ENCODE measurements at places on chromosomes 6 and 20.

GRCh38 chr6:129893640-129894039, 32.5 kb upstream of the TMEM244 start:
- DNase-seq: no peak

DNA sequence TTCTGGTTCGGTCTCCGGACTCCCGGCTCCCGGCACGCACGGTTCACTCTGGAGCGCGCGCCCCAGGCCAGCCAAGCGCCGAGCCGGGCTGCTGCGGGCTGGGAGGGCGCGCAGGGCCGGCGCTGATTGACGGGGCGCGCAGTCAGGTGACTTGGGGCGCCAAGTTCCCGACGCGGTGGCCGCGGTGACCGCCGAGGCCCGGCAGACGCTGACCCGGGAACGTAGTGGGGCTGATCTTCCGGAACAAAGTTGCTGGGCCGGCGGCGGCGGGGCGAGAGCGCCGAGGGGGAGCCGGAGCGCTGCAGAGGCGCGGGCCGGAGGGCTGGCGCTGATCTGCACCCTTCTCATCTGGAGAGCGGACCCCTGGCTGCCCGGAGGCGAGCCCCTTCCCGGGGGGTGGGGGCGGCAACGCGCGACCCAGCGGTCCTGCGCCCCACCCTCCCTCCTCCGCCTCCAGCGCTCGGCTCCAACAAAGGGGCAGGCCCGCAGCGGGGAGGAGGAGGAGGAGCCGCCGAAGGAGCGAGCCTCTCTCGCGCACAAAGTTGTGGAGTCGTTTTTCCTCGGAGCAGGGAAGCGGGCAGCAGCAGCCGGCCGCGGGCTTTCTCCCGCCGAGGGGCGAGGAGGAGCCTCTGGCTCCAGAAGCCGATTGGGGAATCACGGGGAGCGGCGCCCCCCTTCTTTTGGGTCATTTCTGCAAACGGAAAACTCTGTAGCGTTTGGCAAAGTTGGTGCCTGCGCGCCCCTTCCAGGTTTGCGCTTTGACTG, at the start of gene UTRN:
UTRN (plus strand) TSS at position 553 of the 765 bp plus-strand sequence. CDS start 6,494 bp downstream, outside the sequence.
- DNase-seq: peak; percentile 13

GRCh38 chr6:160198606-160199211, 59.9 kb downstream of the SLC22A2 start:
- no peak for DNase-seq

GRCh38 chr6:157597461-157598312, 216.7 kb downstream of the ZDHHC14 start:
- no peak for DNase-seq

GRCh38 chr6:3911614-3912336, 62.6 kb downstream of the FAM50B start:
- no peak for DNase-seq

DNA sequence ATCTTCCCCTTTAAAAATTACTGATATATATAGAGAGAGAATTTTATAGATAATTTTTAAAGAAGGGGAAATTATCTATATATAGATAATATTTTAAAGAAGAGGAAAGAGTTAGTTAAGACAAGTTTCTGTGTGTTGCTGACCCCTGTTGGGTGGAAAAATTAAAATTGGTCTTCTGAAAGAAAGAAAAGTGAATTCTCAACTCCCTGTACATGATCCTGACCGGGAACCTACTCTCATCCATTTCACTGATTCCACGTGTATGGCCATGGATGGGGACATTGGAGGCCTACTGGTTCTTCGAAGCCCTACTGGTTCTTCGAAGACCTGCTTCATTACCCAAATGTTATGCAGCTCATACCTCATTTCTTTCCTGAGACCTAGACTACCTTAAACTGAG, 53.0 kb upstream of the TCF21 start:
- DNase-seq: no peak

GRCh38 chr20:32018269-32019155, 8.3 kb downstream of the CCM2L start:
- DNase-seq: no peak
